NCI-H1092 (cell line): ENCODE measurements at places on chromosomes 12 and 14.

GRCh38 chr12:77189458-77189857 is 124.1 kb upstream of the E2F7 start:
- DNase-seq: no peak

- DNase-seq: no peak
Measured at GRCh38 chr12:114343585-114344302, 62.2 kb downstream of the TBX5 start.

- no peak for DNase-seq
Measured at GRCh38 chr14:96630281-96630680, 128.1 kb downstream of the PAPOLA start.

DNA sequence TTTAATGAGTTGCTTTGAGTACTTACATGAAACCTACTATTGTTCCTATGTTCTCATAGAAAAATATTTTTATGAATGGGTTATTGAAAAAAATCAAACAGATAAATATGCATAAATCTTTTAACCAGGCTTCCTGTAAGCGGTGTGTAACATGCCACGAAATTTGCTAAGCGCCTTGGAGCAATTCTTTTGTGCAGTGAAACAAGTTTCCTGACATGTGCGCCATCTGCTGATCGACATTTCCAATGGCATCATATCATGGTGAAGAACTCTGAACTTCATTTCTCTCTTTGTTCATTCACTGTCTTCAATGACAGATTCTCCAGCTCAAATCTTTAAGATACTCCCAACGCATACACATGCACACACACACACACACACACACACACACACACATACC is 145.6 kb upstream of the NAV3 start:
- DNase-seq: peak; percentile 62

- DNase-seq: no peak
Measured at GRCh38 chr12:110927546-110927945, 7.2 kb upstream of the MYL2 start.
